Suppressor macrophage treated with lipopolysaccharide for 4 hours (primary cell): ENCODE measurements at places on chromosomes 2 and 18.
A peak's percentile ranks its signal among the peaks of the same experiment; 100 is the strongest.

DNA sequence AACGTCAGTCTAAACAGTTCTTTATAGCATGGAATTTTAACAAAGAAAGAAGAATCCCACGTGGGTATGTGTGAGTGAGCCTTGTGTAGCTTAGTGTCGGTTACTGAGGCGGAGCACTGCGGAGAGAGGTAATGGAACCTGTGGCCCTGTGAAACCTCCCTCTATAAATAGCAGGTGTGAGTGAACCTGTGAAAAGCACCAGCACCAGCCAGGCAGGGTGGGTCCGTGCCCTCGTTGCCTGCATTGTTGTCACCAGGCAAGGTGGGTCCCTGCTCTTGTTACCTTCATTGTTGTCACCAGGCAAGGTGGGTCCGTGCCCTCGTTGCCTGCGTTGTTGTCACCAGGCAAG, 4.7 kb downstream of the CTDP1 start:
- DNase-seq: no peak

GRCh38 chr2:105497094-105497493, 98.2 kb upstream of the FHL2 start:
- DNase-seq: no peak

DNA sequence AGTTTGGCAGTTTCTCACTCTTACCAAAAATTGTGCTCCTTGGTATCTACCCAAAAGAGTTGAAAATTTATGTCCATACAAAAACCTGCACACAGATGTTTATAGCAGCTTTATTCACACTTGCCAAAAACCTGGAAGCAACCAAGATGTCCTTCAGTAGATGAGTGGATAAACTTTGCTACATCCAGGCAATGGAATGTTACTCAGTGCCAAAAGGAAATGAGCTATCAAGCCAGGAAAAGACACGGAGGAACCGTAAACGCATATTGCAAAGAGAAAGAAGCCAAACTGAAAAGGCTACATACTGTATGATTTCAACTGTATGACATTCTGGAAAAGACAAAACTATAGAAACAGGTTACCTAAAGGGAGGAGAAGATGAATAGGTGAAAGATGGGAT, 36.1 kb downstream of the TMEM163 start:
- DNase-seq: no peak

DNA sequence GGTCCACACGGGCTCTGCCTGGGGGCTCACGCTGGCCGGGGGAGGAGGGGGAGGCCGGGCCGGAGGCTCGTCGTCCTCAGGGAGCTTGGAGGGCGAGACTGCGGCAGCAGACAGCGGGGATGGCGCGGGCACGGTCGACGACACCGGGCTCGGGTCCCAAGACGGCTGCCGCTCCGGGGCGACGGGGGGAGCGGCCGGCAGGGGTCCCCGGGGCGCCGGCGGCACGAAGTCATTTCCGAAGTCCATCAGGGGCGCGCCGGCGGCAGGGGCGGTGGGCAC, 491 bp downstream of the RTN4 start:
- DNase-seq: peak; percentile 10

DNA sequence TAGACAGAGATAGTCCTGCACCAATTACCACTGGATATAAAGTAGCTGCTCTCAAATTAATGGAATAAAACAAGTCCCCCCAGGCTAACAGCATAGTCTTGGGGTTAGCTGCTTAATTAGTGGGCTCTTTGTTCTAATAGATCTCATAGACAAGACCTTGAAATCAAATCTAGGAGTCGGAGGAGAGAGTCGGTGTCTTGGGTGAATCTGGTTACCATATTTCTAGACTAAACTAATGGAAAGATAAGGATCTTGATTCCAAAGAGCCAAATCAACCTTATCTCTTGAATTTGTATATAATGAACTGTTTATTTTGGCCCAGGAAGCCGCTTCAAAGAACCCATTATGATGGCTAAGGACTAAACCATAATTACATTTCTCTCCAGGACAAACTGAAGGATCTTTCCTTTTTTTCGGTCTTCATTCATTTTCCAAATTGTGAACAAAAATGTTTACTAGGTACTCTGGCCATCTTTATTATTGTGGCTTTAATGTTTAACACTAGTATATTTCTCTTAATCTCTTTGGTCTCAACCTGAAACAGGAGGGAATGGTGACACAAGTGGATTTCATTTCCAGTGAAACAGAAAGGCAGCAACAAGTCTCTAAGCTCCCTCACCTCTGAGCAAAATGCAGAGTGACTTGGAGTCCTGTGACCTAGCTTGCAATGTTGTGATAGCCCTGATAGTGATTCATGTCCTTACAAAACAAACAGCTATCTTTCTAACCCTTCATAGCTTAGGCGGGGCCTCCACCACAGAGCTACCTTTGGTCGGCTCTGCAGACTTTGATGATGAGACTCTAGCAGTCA, 137.9 kb upstream of the PARD3B start:
- DNase-seq: no peak

GRCh38 chr18:69978732-69979715, 31.4 kb upstream of the CD226 start:
- DNase-seq: peak; percentile 42

- no peak for DNase-seq
These were observed 166.9 kb upstream of the EPB41L3 start for GRCh38 chr18:5710676-5711075.

GRCh38 chr2:36395866-36396265, 40.3 kb downstream of the CRIM1 start:
- no peak for DNase-seq

- peak; percentile 11 for DNase-seq
These were observed 61.2 kb downstream of the KCNE4 start for GRCh38 chr2:223113161-223113560.

DNA sequence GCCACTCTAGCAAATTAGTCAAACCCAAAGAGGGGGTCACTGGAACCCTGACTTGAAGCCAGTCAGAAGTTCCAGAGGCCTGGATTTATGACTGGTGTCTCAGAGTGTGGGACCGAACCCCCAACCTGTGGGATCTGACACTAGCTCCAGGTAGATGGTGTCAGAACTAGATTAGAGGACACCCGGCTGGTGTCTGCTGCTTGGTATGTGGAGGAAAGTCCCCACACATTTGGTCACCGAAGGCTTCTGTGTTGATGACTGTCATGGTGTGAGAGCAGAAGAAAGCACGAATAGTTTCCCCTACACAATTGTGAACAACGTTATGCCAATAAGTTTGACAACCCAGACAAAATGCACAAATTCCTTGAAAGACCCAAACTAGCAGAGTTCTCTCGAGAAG, 48.1 kb downstream of the B3GNT2 start:
- DNase-seq: no peak

GRCh38 chr18:3967359-3968180, 487.5 kb downstream of the DLGAP1 start:
- DNase-seq: no peak

GRCh38 chr2:218970894-218971293, 11.4 kb downstream of the CDK5R2 start:
- no peak for DNase-seq

DNA sequence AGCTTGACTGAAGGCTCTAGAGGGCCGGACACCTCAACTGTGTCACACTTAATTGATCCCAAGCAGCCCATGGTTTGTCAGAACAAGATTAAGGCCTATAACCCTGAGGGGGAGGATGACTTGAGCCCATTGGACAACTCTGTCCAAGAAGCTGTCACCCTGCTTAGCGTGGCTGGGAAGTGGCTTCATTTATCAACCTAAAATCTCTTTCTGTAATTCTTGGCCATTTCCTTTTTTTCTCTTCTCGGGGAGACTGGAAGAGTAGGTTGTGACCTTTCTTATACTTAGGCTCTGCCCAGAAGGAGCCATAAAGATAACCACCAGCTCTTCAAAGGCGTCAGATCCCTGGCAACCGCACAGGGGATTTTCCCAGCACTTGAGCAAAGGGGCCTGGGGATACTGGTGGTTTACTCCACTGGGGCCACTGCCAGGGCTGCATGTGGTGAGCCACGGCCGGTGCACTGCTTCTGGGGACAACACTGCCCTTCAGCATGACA, 265.5 kb downstream of the CYRIA start:
- peak; percentile 3 for DNase-seq

DNA sequence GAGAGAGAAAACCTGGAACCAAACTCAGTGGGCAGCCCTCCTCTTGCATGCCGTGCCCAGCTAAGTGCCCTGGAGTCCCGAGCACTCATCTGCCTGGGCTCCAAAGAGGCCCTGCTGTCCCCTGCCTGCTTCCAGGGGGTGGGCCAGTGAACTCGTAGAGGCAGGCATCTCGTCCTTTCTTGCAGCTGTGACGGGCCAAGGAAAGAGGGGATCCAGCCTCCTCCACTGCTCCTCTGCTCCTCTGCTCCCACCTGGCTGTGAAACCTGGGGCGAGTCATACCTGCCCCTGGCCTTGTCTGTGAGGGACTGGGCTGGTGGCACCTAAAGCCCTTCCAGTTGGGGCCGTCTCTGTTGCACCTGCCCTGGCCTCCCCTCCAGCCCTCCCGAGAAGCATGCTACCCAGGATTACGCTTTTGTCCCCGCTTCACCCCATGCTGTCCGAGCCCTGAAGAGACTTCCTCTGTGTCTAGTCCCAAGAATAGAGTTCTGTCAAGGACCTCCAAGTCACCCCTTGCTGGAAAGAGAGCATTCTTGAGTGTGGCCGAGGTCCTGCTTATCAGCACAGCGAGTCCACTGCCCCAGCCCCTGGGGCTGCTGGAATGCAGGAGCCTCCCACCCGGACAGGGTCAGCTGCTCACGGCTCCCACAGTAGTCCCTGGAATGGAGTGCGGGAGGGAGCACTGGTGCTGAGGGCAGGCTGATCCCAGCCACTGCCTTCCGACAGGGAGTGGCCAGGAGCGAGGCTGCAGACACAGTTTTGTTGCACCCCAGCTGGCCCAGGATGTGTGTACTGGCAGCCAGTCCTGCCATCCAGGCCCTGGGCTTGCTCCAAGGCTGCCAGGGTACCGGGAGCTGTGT, 14.3 kb downstream of the KCNK3 start:
- no peak for DNase-seq

DNA sequence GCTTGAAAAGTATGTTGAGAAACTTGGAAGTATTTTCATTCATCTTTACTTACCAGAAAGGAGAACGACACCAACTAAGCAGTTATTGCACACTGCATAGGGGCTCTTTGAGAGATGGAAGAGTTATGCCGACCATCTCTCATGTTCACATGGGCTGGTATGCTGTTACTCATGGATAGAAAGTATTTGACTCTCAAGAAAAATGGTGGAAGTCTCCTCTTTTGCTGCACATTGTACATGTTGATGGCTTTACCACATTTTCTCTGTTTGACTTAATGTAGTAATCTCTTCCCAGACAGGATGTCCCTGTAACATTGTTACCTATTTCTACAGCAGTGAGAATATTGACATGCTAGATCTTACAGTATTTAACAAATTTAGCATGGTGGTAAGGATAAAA, 23.2 kb downstream of the CAB39 start:
- DNase-seq: no peak

GRCh38 chr2:7971248-7971647, 710.6 kb upstream of the ID2 start:
- DNase-seq: no peak

DNA sequence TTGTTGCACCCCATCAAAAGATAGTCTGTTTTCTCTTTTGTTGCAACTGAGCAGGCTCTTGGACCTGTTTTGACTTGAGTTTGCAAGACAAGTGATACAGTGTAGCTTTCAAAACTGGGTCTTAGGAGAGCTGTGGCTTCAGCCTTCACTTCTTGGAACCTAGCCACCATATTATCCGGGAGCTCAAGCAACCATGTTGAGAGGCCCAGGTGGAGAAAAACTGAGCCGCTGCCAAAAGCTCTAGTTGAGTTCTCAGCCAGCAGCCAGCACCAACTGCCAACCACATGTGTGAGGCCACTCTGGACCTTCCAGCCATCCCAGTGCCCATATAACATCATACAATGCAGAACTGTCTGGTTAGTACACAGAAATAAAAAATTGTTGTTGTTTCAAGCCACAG, 5.4 kb downstream of the CACNB4 start:
- DNase-seq: no peak

GRCh38 chr18:44521668-44522022, 159.0 kb upstream of the SETBP1 start:
- DNase-seq: no peak

GRCh38 chr2:85213901-85214512, 80.8 kb downstream of the TCF7L1 start:
- no peak for DNase-seq

DNA sequence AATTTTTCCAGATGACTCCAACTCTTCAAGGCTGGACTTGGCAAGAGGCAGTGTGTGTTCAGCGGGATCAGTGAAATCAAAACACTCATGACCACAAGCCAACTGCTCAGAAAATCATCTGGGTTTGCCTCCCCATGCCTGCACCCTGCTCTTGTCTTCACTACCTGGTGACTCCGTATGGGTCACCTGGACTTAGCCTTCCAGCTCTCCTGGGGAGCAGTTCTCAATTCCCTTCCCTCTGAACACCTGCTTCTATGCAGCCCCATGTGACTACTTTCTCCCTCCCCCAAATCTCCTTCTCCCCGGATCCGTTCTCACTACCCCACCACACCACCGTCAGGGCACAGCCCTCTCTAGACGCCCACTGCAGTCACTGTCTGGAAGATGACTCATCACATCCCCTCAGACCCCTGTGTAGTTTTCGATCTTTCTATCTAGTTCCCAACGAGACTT, 130.2 kb upstream of the ID2 start:
- no peak for DNase-seq

- no peak for DNase-seq
These were observed 193.7 kb downstream of the GCA start for GRCh38 chr2:162537651-162538050.

GRCh38 chr18:22422909-22423548, 5.3 kb upstream of the CTAGE1 start:
- DNase-seq: no peak

DNA sequence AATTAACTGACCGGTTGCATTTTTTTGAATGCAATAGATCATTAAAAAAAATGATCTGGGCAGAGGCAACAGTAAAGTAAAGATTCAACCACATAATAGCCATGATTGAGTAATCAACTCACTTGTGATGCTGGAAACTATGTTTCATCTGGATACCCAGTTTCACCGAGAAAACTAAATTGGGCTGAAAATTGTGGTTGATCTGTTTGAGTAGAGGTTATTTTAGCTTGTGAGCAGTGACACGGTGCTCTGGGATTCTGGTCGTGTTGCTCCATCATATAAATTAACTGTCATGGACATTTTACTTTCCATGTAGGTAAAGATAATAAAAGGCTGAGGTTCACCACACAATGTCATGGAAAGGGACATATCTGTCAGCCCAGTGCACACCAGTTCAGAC, 58.7 kb downstream of the CD226 start:
- no peak for DNase-seq

- peak; percentile 46 for DNase-seq
These were observed 56.9 kb downstream of the BCL2 start for GRCh38 chr18:63262369-63263335.

DNA sequence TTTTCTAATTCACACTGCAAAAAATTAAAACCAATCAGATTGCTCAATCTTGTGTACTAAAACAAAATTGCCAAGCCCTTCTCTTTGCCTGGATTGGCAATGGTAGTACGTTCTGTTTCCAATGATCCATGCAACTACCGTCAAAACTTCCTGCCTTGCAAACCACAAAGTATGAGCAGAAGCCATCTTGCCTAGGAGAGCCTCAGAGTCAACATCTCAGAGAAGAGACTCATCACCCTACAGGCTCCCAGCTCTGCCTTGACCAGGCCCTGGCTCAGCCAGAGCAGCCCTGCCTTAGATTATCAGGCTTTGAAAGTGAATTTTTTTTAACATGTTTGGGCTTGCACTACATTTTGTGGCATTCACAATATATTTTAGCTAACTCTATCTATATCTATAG, 574.1 kb downstream of the SATB2 start:
- DNase-seq: no peak

GRCh38 chr2:172735582-172736423, at the start of gene RAPGEF4:
TSS of gene RAPGEF4 (plus strand) at chr2:172735845. CDS start at chr2:172735984, 139 bp downstream.
- DNase-seq: no peak
